ENCODE measurements at places on chromosomes 12 and 14.

- no peak for DNase-seq
Measured at GRCh38 chr14:39456702-39457250, 24.5 kb upstream of the FBXO33 start.

DNA sequence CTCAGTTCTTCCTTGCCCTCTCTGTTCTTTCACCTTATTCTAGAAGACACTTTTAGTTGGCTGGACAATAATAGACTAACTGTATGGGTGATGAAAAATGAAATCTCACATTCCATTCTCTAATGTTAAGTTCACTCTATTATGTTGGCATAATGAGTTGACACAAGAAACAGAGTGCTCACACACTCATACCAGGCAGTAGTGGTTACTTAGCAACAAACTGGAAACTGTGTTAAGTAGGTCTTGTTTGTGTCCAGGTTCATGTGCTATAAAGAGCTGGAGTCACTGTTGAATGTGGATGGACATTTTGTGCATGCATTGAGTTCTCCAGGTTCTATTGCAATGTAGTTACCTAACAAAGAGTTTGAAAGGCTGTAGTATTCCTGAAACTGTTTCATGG lies 16.9 kb upstream of the PPP4R4 start:
- no peak for DNase-seq

DNA sequence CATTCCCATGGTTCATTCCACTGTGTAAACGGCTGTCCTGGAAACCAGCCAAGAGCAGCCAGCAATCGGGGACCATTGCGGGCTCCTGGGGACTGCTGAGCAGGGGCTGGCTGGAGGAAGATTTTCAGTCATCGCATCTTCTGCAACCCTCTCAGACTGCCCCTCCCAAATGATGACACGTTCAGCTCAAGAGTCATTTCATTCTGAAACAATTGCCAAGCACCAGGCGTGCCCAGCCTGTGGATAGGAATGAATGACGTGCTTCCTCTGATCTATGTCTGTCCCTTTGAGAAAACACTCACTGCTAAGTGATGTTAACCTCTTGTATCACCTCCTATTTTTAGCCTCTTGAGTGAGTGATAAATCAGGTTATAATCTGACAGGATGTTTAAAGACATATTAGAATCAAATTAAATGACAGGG lies 62.0 kb downstream of the NDUFA12 start:
- DNase-seq, result peak; percentile 72

GRCh38 chr12:102676812-102677211 lies 196.4 kb upstream of the IGF1 start:
- no peak for DNase-seq

DNA sequence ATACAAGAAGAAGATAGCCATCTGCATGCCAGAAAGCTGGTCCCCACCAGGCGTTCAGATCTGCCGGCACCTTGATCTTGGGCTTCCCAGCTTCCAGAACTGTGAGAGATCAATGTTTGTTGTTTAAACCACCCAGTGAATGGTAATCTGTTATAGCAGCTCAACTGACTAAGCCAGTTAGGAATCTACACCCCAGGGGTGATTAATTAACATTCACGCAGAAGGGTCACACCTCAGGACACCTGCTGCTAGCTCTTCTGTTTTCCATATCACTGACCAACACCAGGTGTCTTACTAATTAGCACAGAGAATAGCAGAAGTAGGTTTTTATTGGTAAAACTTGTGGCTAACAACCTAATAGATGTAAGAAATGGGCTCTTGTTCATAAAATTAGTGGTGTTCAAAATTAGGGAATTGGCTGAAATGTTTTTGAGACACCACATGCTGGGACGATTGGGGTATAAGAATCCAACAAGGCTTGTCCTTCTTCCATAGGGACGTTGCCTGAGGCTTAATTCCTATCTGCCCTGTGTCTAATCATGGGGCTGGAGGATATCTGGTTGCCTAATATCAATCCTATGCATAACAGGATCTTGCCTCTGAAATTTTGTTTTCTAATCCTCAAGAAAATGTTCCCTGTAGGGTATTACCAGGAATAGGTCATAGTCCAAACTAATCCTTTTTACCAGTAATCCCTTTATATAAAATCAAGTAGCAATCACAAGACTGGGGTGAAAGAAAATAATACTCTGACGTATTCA lies 42.0 kb upstream of the CHST11 start:
- DNase-seq, result no peak

DNA sequence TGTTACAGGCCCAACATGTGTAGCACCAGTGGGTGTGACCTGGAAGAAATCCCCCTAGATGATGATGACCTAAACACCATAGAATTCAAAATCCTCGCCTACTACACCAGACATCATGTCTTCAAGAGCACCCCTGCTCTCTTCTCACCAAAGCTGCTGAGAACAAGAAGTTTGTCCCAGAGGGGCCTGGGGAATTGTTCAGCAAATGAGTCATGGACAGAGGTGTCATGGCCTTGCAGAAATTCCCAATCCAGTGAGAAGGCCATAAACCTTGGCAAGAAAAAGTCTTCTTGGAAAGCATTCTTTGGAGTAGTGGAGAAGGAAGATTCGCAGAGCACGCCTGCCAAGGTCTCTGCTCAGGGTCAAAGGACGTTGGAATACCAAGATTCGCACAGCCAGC lies 8.6 kb downstream of the BCL2L14 start:
- DNase-seq, result no peak

GRCh38 chr14:89477391-89477790 lies 60.4 kb upstream of the FOXN3 start:
- no peak for DNase-seq

DNA sequence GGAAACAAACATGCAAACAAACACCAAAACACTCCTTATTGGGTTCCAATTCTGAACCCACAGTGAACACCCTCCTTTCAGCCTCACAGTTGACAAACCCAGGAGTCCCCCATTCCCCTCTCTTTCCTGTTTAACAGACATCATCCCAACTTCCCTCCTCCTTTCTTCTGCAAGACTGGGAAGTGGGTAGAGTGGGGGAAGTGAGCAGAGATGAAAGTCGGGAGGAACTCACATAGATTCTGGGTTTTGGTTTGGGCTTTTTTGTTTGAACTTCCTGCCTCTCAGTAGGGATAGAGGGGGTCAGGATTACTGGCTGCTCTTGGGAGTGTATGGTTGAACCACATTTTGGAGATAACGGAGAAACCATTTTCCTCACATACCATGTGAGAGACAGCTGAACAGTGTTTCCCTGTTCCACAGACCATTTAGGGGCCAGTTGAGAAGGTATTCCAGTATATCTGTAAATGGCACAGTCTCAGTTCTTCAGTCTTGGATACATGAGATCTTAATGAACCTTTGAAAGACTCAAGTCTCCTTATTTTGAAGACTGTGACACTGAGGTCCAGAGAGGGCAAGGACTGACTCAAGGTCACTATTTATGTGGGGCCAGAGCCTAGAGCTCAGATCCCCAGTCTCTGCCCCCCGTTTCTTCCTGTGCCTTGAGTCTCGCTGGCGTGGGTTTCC lies 3.9 kb upstream of the GPR84 start:
- no peak for DNase-seq

GRCh38 chr12:125271892-125272291 lies 206.7 kb downstream of the AACS start:
- no peak for DNase-seq

GRCh38 chr12:108857158-108857407 lies 300 bp downstream of the SSH1 start:
- DNase-seq, result no peak

DNA sequence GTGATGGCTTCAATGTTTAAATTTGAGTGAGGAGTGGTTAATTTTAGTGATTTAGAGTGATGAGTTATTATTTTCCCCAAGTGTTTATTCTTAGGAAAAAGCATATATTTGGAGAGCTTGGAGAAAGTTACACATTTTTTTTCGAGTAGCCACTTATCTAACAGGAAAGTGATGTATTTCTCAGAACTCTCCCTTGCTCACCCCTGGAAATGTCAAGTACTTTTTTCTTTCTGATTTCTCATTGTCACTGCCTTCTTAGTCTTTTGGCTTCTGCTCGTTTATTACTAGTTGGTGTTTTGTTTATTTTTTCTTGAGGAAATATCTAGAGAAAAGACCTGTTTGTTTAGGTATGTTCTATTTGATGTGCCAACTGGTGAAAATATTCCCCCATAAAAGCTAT lies 58.8 kb downstream of the AEBP2 start:
- DNase-seq, result no peak

DNA sequence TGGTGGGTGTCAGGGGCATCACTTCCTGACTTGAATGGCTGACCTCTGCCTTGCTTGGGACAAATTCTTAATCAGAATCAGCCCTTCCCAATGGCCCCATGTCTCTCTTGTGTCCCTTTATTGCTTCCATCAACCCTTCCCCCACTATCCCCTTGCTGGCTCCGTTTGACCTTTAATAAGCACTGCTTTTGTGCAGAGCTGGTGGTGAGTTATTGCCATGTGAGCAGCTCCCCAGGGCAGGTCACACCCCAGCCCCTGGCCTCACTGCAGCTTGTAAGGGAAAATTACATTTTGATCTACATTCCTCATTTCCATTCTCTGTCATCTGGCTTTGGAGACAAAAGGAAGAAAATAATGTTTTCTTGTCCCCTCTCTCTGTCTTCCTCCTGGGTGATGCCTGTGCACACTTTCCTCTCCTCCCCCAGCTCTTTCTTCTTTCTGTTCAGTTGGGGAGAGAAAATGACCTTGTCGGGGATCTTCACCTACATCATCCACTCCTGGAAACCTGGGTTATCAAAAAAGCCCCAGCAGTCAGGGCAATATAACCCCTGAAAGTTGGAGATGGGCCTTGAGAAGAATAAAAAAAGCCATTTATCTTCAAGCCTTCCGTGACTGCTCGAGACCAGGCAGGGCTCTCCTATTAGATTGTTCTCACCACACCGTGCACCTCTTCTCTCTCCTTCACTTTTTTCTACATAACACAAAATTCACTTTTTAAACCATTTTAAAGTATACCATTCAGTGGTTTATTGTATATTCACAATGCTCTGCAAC lies 100.4 kb upstream of the SRRM4 start:
- no peak for DNase-seq

- no peak for DNase-seq
Measured at GRCh38 chr14:99647411-99647810, 2.5 kb downstream of the HHIPL1 start.

GRCh38 chr14:63901434-63902085 lies 48.8 kb downstream of the SYNE2 start:
- no peak for DNase-seq

GRCh38 chr12:131586761-131587160 lies 124.1 kb upstream of the SFSWAP start:
- no peak for DNase-seq

DNA sequence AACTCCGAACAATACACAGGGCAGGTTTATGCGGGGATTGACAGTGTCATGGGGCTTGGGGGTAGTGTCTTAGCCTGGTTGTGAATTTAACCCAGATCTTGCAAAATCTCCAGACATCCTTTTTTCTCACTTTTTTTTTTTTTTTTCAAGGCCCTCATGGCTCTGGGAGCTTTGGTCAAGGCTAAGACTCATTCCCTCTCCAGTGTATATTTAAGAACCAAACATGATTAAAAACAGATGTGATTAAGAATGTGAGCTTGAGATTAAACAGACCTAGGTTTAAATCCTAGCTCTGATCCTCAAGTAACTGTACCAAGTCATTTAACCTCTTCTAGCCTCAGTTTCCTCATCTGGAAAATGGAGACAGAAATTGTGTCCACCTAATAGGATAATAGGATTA lies 151.7 kb upstream of the FUT8 start:
- DNase-seq, result no peak

- no peak for DNase-seq
Measured at GRCh38 chr14:53441789-53442188, 288.7 kb upstream of the DDHD1 start.

DNA sequence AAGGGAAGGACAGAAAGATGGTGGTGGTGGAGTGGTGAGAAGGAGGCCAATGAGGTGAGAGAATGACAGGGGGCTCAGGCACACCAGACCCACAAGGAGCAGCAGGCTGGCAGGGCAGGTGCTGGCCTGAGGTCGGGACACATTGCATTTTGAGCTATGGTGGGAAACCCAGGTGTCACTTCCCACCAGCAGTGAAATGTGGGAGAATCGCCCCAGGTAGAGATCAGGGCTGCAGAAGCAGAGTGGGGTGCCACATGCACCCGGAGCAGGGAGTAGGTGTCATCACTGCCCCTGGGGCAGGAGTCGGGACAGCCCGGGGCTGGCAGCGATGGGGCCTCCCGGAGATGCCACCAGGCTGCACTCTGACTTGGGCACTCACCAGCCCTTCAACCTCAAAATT lies 315.8 kb downstream of the BCL11B start:
- DNase-seq, result no peak

GRCh38 chr12:54431911-54432814 lies 13.1 kb upstream of the ITGA5 start:
- DNase-seq, result peak; percentile 100

GRCh38 chr12:47811581-47812484 lies 7.9 kb downstream of the HDAC7 start:
- no peak for DNase-seq

- no peak for DNase-seq
Measured at GRCh38 chr14:80771201-80771600, 170.3 kb downstream of the CEP128 start.

GRCh38 chr14:79783041-79783440 lies 428.3 kb downstream of the DIO2 start:
- DNase-seq, result no peak

DNA sequence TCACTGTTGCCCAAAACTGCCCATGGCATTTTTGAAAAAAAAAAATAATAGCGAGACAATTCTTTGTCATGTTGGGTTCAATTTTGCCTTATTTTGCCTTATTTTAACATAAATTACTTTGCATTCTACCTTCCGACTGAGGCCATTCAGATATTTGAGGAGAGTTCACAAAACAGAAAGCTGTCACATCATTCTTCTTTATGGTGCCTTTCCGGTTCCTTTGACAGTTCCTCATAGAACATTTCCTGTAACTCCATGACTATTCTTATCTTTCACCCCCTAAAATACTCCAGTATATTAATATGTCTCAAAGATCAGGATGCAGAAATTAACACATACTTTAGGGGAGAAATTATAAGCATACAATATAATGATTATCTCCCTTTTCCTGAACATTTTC lies 476.7 kb downstream of the NOVA1 start:
- no peak for DNase-seq

DNA sequence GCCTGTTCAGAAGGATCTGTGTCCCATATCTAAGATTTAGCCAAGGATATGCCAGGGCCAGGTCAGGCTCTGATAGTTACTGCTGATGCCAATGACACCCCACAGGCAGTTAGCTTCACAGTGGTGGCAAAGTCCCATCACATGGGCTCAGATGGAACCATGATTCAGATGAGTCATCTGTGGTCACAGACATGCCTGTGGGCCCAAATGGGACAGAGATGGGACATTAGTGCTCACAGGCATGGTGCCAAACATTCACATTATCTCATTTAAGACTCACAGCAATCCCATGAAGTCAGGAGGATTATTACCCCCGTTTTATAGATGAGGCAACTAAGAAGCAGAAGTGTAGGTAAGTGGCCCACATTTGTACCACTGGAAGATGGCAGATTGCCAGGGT lies 207.8 kb downstream of the DPF3 start:
- DNase-seq, result no peak

All from keratinocyte (primary cell).